ENCODE measurements at places on chromosomes 1 and 21.

GRCh38 chr1:26296340-26297056 lies 9.9 kb downstream of the UBXN11 start:
- DNase-seq: no peak

DNA sequence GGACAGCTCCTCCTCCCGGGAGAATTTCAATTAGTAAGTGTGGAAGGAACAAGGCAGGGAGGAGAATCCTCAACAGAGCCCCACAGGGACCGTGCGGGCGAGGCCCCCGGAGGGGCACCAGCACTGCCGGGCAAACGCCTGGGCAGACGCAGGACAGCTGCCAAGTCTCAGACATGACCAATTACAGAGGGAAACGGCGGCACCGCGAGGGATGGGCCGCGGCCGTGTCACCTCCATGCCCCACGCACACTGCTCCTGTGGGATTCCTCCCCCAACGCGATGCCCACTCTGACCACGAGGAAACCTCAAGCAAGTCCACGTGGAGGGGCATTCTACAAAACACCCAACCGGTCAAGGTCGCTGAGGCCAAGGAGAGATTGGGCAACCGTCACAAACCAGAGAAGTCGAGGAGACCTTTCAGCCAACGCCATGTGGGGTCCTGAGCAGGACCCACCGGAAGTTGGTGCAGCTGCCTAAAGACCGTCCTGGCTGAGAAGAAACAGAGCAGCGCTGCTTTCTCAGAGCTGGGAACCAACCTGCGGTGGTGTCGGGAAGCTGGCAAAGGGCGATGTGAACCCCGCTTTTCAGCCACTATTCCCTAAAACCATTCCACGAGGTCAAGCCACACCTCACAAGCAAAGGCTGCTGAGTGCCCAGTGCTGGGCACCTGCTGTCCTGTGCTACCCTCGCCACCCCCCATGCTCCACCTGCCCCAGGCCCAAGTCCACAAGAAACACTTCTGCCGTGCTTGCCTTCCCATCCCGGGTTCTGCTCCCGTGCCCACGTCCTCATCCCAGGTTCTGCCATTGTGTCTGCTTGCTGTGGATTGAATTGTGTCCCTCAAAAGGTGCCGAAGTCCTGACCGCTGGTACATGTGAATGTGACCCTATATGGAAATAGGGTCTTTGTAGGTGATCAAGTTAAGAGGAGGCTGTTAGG lies 1.4 kb upstream of the KRTAP10-4 start:
- DNase-seq: no peak

DNA sequence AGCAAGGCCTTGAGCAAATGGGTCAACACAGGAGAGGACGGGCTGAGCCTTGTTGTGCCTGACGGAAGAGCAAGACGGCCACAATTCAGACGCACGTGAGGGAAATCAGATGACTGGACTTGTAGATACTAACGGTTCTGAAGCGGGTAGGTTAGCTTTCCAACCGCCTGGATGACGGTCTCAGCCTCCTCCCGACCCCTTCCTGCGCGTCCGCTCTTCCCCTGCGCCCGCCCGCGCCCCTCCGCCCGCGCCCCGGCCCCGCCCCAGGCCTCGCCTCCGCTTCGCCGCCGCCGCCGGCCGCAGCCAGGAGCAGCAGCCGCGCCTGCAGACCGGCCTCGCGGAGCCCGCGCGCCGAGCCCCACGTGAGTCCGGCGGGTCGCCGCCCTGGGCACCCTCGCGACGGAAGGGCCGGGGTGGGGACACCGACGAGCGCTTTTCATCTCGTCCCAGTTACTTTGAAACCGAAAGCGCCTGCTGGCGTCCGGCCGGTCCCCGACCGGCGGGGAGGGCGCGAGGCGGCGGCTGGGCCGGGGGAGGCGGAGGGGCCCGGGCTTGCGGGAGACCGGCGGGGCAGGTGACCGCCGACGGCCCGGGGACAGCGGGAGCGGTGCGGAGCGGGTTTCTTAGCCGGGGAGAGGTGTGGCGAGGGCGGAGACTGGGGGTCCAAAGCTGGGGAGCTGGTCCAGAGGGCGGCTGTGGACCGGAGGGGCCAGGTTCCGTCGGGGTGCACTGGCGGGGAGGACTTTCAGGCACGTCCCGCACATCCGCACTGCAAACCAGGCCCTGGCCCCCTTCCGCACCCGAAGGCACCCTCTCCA lies at the start of gene TRAF5:
TSS of gene TRAF5 (plus strand) at position 306 of the 818 bp plus-strand sequence. CDS start 26,407 bp downstream, outside the sequence.
- peak; percentile 59 for DNase-seq

DNA sequence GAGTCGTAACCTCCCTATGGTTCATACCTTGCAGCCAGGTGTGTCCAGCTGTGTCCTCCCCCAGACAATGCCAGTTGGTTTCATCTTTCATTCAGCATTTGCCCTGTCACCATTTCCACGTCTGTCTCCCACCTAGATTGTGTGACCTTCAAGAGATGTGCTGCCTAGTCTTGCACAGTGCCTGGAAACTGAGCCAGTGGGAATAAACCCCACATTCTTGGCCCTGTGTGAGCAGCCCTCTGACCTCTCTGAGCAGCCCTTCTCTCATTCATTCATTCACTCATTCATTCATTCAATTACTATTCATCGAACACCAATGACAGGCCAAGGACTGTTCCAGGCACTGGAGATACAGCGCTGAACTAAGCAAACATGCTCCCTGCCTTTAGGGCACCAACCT lies 115.7 kb downstream of the GRIK3 start:
- no peak for DNase-seq

DNA sequence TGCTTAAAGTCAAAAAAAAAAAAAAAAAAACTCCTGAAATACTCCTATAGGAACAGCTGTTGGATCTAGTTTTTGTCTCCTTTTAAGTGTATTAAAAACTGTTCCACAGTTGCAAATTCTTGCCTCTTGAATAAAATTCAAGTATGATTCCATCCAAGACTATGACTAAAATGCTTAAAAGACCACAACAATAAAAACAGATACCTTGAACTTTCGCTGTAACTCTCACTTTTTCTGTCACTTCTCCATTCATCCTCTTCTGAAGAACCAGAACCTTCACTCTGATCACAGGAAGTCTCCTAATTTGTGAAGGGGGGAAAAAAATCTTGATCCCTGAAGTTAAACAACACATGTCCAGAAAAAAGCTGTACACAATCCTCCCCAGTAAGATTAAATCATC lies 55.0 kb upstream of the PSMG1 start:
- no peak for DNase-seq

DNA sequence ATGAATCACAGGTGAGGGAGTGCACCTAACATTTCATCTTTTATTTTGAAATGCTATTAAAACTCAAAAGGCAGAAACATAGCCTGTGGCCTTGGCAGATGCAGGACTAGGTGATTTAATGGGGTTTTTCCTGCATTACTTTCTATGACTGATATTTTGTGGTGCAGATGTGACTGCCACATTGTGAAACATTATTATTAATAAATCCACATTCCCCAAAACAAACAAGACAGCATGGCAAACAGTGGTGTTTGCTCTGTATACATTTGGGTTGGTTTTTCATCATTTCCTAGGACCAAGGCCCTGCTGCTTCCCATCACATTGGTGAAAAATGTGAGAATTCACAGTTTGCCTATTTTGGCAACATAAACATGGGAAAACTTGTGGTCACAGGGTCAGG lies 247.6 kb upstream of the SGIP1 start:
- no peak for DNase-seq

DNA sequence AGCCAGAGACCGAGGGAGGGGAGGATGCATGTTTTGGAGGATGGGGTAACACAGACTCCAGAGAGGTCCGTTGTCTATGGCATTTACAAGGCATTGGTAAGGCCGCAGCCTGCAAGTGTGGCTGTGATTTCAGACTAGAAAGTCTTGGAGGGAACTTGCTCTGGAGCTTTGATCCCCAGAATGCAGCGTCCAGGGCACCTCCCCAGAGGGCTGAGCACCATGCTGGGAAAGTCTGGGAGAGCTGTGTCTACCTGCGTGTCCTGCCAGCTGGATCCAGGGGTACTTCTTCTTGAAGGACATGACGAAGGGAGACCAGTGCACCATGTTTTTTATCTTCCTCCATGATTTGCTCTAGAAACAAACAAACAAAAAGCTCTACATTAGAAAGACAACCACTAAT lies 90.7 kb downstream of the ITPKB start:
- no peak for DNase-seq

DNA sequence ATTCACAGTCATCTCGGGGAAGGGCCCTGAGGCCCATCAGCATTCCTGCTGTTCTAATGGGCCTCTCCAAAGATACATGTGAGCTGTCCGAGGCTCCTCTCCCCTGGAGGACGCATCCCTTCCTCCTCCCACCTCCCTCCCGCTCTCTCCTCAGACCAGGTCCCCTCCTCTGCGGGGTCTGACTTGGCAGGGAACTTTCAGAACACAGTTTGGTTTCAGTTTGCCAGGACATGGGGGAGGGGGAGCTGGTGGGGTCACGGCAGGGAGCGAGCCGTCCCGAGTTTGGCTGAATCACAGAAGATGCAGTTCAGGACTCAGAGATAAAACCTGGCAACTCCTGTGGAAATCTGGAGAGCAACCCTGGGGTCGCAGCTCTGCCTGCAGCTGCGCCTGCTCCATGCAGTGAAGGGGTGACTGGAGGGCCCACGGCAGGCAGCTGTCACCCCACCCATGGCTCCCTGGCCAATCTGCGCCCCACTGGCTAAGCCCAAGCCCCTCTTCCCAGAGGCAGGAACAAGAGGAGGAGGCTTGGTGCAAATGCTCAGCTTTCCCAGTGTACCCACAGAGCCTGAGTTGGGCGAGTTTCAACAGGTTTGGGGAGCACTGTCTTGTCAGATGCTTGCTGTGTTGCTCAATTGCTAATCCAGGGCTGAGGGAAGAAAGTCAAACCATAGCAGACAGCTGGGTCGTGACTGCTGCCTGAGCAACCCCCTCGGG lies 5.7 kb downstream of the WNT4 start:
- no peak for DNase-seq

DNA sequence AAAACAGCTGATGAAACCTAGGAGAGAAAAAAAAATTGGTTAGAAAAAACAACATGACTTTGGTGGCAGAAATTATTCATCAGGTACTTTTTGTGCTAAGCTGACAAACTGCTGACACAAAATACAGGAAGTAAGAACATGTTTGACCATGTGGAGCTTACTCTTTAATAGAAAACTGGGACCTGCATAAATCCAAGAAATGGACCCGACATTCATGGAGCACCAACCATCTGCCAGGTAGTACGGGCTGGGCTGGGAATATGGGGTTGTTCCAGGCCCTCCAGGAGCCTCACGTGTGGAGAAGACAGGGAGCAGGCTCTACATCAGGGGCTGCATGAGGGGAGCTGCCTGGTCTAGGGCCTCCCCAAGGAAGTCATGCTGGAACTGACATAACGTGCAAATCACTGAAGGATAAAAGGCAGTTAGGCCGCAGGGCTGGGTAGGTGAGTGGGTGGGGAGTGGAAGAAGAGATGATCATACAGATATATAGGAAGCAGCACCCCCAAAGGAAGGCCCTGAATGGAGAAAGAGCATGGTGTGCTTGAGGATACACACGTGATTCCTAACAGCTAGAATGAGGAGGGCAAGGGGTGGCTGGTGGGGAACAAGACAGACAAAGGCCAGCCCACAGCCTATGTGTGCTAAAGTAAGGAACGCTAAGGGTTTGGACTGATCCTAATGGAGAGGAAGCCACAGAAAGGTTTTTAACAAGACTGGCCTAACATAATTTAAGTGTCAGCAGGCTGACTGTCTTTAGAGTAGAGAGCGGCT lies 26.1 kb downstream of the CD58 start:
- DNase-seq: no peak

GRCh38 chr1:210815641-210816550 lies 318.1 kb downstream of the KCNH1 start:
- no peak for DNase-seq

DNA sequence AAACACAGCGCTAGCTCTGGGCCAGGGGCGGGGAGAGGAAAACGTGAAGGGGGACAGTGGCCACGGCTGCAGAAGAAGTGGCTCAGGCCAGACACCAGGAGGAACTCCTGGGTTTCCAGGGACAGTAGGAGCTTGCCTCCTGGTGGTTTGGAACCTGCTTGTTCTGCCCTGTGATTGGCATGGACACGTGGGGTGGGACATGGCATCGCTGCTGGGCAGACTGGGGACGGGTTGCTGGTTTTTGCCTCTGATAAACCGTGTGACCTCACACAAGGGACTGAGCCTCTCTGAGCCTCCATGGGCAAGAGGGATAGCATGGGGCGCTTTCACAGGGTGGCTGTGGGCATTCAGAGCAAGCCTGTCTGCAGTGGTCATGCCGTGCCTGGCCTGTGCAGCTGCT lies 7.5 kb upstream of the PLCH2 start:
- no peak for DNase-seq

GRCh38 chr1:184416946-184417345 lies 30.1 kb downstream of the C1orf21 start:
- DNase-seq: no peak

DNA sequence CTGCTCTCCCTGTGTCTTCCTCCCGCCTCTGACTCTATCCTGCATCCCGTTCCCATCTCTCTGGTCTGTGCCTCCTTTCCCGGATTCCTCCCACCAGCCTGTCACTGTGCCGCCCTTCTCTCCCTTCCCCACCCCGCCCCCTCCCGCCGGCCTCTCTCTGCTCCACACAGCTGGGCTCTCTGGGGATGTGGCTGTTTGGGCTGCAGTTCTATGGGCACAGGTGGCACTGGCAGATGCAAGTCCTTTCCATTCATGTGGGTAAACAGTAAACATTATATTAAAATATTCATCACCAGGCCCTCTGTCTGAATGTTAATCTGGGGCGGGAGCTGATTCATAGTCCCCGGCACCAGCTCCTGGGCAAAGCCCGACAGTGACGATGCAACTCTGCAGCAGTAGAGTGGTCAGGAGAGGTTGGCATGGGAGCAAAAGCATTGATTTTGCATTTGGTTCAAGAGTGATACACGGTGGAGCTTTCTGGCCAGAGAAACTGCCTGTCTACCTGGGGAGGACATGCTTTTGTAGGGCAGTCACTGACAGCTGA lies 249.3 kb downstream of the TNR start:
- no peak for DNase-seq

DNA sequence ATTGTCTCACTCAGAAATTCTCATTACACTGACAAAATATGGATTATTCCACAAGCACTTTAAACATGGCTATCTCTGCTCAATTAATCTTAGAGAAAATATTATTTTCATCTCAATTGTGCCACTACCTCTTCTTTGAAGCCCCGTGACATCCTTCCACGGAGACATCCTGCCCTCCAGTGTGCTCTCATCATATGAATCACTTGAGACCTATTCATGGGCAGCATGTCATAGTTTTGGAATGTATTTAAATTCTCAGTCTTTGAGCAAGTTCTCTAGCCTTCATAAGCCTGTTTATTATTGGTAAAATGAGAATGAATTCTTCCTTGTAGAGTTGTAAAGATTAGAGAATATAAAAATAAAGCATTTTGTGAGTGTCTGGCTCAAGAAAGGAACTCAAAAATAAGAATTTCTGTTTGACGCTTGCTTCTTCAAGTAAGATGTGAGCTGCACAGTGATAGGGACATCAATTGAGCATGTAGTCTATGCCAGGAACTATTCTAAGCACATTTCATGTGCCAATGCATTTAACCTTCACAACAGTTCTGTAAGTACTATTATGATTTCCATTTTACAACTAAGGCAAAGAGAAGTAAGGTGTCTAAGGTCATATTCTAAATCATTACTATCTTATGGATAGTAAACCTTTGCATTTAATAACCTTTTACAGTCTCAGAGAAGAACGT lies 557.4 kb upstream of the ZRANB2 start:
- peak; percentile 56 for DNase-seq

- no peak for DNase-seq
These were observed 1.7 kb downstream of the CNTN2 start for GRCh38 chr1:205044741-205045140.

Data from fibroblast of the aortic adventitia (primary cell).